Stimulated activated CD4-positive, alpha-beta T cell treated with anti-CD3 and anti-CD28 coated beads, Interleukin-12 subunit alpha, Interleukin-12 subunit beta, amount 100 ng/mL, for 24 hours (primary cell): ENCODE measurements at places on chromosomes 1 and 21.
A peak's percentile ranks its signal among the peaks of the same experiment; 100 is the strongest.

DNA sequence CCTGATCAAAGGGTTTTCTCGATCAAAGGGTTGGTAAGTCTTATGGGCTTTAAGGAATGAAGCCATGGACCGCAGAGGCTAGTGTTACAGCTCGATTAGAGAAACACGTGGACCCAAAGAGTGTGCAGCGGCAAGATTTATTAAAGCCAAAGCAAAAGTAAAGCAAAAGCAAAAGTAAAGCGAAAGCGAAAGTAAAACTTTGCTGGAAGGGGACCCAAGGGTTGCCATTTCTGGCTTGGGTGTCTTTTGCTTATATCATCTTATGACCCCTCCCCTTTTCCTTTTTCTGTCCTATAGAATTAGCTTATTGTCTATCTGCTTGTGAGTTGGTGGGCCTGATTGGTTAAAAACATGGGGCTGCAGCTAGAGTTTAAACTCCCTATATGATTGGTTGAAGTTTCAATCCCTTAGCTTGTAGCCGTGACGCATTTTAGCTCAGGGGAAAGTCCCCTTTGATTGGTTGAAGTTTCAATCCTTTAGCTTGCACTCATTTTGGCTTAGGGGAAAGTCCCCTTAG is 957.0 kb downstream of the AMY1C start:
- DNase-seq: no peak

GRCh38 chr1:156581661-156582387 is 2.3 kb downstream of the TTC24 start:
- no peak for DNase-seq

DNA sequence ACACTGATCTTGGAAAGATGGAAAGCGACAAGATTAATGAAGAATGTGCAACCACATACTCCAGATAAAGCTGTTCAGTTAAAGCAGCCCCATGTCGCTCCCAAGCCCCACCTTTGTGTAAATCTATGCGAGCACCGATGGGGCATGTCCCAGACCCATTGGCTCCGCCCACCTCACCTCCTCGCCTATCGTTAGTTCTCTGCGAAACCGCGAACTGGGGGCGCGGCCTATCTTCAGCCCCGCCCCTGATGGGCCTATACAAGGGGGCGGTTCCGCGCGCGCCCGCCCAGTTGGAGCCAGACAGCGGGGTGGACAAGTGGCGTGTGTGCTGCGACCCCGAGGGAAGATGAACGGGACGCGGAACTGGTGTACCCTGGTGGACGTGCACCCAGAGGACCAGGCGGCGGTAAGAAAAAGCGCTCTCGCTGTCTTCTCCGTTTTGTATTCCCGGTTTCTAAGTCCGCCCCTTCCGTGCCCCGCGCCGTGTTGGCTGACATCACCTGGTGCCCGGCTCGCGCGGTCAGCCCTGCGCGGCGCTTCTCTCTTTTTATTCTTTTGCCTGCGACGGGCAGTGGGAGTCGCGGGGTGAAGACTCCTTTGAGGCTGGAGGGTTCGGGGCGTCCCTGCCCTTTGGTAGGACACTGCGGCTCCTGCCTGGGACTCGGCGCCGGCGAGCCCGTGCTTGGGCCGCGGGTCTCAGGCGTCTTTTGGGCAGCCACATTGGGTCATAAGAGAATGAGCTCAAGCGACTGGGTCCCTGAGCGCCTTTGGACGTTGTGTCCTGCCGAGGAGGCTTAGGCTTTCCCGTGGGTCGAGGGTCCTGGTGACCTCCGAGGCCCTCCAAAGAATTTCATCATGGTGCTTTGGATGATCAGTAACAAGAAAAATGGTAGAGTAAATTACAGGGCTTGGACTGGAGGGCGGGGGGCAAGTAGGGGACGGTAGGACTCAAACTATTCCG is at the start of gene TUFT1:
Gene TUFT1, plus strand, starts transcription at position 289 of the 961 bp plus-strand sequence. Its CDS starts 58 bp downstream, at position 347.
- peak; percentile 73 for DNase-seq

- DNase-seq: no peak
Observed at GRCh38 chr21:26842974-26843932, 2.0 kb downstream of the ADAMTS1 start.

GRCh38 chr21:17386498-17386897 is 126.3 kb upstream of the CXADR start:
- no peak for DNase-seq

DNA sequence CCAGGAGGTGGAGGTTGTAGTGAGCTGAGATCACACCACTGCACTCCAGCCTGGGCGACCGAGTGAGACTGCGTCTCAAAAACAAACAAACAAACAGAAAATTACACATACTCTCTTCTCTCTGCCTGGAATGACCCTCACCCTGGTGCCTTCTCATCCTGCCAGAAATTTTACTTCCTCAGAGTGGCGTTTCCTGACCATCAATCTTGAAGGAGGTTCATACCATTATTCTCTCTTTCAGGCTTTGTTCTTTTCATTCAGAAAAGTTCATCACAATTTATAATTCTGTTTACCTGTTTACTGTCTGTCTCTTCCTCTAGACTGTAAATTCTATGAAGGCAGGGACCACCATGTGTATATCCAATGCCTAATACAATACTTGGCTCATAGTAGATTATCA is 79.3 kb downstream of the RPS6KA1 start:
- no peak for DNase-seq

GRCh38 chr1:239816081-239816782 is 275.5 kb upstream of the FMN2 start:
- DNase-seq: no peak

DNA sequence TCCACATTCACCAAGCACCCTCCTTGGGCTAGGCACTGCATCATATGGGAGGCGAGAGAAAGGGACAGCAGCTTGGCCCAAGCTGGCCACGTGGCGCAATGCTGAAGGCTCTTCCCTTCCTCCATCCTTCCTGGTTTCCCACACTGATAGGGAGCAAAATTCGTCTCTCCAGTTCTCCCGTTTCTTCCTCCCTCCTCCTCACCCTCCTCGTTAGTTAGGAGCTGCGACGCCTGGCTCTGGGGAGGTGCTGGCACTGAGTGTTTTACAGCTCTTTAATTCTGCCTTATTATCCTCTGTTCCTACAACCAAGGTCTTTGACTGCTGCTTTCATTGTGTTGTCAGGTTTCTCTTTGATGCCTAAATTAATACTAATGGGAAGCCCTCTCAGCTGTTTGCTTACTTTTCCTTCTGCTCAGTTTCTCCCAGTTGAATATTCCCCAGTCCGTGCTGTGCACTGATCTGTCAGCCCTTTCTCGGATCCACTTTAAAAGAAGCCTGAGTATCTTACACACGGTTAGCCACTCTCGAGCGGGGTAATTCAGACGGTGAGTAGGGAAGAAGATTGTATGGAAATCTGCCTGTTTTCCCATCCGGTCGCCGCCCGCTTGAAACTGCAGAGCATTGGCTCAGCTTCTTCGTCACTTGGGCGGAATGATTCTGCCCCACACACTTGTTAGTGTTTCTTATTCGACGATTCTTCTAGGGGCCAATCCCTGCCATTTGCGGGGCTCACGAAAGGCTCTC is 56.2 kb upstream of the SMYD2 start:
- no peak for DNase-seq

DNA sequence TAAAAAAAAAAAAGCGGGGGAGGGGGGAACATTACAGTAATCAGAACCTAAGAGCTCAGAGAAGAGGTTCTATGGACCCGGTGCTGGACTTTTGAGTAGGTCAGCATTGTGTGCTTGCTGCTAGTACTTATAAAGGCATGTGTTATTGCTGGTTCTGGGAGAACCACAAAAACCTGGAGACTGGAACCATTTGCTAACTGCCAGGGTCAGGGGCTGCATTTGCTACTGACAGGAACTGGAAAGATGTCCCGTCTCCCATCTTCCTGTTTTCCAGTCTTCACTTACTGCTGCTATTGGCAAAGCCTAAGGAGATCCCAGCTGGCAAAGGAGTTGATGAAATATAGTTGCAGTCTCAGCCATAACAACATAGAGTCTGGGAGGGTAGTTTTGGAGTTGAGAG is 4.3 kb downstream of the RNF2 start:
- DNase-seq: no peak

GRCh38 chr1:206723805-206724472 is 39.2 kb downstream of the MAPKAPK2 start:
- no peak for DNase-seq

GRCh38 chr21:41746744-41747006 is 20.2 kb downstream of the RIPK4 start:
- DNase-seq: no peak

GRCh38 chr1:58971629-58972140 is 187.8 kb upstream of the JUN start:
- no peak for DNase-seq

GRCh38 chr1:43936431-43937151 is 3.0 kb downstream of the ARTN start:
- DNase-seq: no peak

GRCh38 chr1:175408986-175409385 is 216.4 kb upstream of the KIAA0040 start:
- DNase-seq: no peak

DNA sequence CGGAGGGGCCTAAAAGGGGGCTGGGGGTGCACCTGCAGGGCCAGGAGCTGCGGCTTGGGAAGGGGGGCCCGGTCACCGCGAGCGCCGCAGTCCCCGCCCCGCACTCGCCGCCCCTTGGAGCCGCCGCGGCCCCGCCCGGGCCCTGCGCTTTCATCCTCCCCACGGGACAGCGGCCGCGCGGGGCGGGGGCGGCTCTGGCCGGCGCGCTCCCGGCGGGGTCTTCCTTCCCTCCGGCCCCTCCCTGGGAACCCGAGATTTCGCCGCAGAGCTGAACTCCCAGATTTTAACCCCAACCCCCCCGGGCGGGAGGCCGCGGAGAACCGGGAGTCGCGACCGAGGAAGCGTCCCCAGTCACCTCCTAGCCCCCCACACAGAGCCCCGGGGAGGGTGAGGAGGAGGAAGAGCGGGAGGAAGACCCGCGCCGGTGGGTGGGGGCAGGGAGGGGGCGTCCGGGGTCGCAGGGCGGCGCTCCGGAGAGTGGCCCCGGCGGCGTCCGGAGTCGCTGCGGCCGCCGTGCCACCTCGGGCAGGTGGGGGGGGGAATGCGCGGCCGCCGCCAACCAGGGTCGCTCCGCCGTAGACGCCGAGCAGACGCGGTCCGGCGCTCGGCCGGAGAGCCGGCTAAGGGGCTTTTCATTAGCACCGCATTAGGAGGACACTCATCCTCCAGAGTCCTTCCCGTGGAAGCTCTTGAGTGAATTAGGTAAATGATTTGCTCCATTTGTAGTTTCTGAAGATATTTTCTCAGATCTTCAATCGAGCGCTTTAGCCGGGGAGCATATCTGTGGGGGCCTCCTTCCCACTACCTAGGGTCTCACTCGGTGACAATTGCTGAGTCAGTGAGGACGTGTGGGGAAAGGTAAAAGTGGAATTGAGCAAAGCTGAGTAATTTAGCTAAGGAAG is 31.6 kb upstream of the NFIA start:
- DNase-seq: no peak

GRCh38 chr1:238323490-238323889 is 432.8 kb upstream of the ZP4 start:
- no peak for DNase-seq

GRCh38 chr1:47401761-47402160 is 14.3 kb upstream of the FOXE3 start:
- DNase-seq: no peak

- DNase-seq: no peak
Observed at GRCh38 chr1:10897321-10897980, 101.0 kb upstream of the CASZ1 start.

GRCh38 chr1:180893614-180894013 is 19.1 kb upstream of the KIAA1614 start:
- no peak for DNase-seq

GRCh38 chr1:58941471-58942289 is 157.8 kb upstream of the JUN start:
- DNase-seq: no peak

DNA sequence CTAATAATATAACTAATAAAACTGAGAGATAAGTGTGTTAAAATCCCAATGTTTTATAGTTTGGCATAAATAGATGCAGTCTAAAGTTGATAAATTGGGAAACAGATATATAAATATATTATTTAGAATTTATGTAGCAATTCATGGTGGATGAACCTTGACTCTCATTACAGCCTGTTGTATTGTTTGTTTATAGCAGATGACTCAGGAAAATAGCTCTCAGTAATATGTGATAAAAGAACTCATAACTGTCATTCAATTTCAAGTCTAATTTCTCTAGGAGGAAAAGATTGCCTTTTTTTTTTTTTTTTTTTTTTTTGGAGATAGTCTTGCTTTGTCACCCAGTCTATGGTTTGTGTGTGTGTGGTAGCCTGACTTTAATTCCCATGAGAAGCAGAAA is 603.2 kb upstream of the PKN2 start:
- DNase-seq: no peak

DNA sequence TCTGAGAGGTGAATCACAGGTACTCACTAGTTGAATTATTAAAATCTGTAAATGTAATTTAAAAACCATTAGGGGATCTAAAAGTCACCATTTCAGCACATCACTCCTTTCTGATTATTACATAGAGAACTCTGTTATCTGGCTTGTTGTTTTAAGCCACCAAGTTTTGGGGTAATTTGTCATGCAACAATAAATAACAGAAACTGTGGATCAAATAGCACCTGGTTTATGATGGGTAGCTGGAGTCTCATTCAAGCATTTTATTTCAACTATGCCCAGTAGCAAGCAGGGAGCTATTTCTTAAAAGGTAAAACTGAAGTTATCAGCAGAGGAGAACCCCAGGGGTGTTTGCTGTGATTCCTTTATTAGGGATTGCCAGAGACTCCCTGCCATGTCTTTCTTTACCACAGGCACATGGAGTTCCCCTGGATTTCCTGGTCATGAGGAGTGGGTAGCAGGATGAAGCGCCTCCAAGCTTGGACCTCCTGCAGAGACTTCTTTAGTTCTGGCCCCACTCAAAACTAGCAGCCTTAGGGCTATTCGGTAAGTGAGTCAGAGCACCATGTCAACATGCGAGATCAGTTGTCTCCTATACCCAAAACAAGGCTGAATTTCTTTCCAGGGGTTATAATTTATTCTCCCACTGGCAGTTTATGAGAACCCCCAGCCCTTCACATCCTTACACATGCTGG is 179.2 kb downstream of the GIPC2 start:
- no peak for DNase-seq

DNA sequence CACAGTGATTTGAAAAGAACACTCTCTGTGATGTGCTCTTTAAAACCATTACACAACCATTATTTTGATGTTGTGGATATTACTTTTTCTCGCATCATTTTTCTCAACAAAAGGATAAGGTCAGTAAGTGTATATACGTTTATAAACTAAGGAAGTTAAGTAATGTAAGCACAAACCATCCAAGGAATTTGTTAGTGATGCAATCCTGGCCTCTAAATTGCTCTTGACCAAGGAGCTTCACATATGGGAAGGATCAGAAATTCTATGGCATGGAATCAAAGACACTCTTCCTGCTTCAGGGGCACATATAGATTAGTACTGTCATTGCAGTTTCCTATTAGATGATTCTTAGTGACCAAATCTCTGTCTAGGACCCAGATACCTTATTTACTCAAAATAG is 3.6 kb upstream of the PPP2R5A start:
- DNase-seq: no peak

GRCh38 chr1:175663991-175664390 is 79.4 kb downstream of the TNR start:
- DNase-seq: no peak

DNA sequence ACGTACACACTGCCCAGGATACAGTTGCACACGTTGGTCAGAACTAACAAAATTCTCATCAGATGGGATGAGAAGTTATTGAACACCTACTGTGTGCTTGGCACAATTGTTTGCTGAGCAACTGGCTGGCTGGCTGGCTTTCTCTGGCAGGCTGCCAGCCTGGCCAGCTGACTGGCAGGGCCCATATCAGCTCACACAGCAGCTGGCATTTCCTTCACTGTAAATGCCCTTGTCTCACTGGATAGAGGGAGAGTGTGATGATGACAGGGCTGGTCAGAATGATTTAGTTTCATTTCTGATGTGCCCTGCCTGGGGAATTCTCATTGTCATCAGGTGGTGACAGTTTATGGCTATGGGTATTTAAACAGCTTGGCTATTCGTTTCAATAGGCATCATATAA is 15.8 kb downstream of the CAMK2N1 start:
- no peak for DNase-seq
